ENCODE measurements at places on chromosomes 2 and 18.

DNA sequence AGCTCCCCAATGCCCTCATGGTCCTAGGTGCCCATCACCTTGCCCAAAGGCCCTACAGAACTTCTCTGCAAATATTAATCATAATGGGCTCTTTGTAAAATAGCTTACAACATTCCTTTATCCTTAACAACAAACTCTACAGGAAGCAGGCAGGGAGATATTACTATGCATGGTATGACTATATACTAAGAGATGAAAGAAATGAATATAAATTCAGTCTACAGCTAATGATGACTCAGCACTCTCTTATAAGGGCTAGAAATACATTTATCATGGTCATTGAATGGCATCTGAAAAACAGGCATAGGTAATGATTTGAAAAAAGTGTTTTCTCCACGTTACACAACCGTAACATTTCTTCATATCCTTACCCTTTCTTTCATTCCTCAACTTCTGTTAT is 254.8 kb upstream of the DSEL start:
- DNase-seq: no peak

GRCh38 chr2:4356109-4356508 is 652.7 kb downstream of the DCDC2C start:
- DNase-seq: no peak

GRCh38 chr2:165508927-165509326 is 39.4 kb downstream of the CSRNP3 start:
- no peak for DNase-seq

- DNase-seq: no peak
Observed at GRCh38 chr2:231717281-231718171, 9.2 kb downstream of the PTMA start.

DNA sequence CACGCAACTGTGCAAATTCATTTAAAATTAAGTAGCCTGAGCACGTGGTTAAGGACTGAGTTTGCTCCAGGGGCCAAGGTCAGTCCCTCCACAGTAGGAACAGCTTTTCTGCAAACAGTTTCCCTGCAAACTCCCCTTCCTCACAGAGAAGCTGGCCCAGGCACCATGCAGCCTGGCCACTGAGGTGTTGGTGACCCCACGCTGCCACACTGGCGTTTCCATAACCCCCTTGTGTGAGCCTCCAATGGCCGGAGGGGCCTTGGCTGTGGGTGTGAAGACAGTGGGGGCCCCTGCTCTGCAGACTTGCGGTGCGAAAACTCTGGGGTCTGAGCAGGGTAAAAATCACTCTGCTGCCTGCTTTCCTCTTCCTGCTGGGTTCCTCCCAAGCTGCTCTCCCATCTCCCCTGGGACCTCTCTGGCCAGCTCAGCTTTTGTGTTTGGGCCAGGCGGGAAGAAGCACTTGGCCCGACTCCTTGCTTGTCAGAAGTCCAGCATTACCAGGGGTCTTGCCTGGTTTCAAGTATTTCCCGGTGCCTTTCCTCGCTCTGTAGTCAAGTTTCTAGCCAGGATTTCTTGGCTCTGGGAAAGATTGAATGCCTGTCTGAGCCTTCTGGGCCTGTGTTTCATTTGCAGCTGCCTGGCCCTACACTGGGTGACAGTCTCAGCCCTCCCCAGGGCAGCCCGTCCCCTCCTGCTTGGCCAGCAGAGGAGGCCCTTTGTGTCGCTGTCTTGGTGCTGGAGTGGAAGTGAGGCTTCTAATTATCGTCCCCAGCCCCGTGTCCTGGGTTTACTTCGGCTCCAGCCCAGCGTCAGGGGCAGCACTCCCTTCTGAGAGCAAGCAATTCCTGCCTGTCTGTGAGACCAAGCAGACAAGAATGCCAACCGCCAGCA is 131.4 kb upstream of the SLC1A4 start:
- DNase-seq: no peak

GRCh38 chr2:81389203-81389602 is 1084.7 kb upstream of the LRRTM1 start:
- no peak for DNase-seq

GRCh38 chr2:44895061-44895460 is 46.4 kb upstream of the SIX3 start:
- no peak for DNase-seq

DNA sequence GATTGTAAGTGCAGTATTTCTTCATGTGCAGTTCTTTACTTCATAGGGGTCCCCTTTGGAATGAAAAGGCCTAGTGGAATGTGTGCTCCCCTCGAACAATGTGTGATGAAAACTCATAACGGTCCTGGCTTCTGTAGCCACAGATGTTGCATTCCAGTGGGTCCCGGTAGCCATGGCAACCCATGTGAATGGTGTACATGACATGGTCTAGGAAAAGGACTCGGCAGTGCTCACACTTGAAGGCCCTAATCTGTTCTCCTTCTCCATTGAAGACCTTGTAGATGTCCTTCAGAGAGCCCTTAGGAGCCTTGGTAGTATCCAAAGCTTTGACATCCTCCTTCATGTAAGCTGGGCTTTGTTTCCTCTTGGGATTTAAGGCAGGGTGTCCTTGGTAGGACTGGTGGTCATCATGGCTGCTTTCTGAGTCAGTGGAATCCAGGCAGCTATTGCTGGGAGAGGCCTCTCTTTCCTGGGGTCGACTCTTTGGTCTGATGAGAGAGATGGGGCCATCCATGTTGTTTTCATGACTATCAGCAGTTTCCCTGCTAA is 144.0 kb downstream of the IKZF2 start:
- no peak for DNase-seq

- no peak for DNase-seq
Observed at GRCh38 chr2:164558450-164558849, 62.8 kb downstream of the GRB14 start.

DNA sequence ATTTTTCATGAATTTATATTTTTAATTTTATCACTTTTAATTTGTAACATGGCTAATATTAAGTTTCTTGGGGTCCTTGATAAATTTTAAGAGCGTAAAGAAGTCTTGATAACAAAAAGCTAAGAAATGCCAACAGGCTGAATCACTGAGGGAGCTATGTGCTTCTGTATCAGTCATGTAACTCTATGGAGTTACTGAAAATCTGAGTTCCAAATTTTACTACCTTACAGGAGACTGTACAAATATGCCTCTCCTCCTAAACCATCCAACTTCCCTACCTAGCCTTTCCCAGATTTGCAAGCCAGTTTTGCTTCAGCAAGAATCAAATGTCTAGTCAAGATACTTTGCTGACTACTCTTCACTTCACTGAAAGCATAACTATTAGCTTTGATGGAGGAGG is 35.7 kb downstream of the FEZ2 start:
- DNase-seq: no peak

DNA sequence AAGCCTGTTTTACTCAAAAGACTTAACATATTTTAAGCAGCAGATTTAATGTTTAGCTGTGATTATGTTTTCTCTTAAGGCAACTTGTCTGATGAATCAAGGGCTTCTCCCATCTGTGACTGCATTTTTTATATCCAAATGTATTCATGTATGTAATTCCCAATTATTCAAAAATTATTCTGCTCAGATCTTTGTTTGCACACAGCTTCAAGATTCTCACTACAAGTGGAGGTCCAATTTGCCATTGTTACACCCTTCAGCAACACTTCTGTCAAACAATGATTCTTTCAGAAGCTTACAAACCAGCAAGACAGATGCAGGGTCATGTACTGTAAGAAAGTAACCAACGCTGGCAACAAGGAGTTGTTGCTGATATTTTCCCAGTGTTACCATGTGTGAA is 5.9 kb upstream of the LRPPRC start:
- no peak for DNase-seq

DNA sequence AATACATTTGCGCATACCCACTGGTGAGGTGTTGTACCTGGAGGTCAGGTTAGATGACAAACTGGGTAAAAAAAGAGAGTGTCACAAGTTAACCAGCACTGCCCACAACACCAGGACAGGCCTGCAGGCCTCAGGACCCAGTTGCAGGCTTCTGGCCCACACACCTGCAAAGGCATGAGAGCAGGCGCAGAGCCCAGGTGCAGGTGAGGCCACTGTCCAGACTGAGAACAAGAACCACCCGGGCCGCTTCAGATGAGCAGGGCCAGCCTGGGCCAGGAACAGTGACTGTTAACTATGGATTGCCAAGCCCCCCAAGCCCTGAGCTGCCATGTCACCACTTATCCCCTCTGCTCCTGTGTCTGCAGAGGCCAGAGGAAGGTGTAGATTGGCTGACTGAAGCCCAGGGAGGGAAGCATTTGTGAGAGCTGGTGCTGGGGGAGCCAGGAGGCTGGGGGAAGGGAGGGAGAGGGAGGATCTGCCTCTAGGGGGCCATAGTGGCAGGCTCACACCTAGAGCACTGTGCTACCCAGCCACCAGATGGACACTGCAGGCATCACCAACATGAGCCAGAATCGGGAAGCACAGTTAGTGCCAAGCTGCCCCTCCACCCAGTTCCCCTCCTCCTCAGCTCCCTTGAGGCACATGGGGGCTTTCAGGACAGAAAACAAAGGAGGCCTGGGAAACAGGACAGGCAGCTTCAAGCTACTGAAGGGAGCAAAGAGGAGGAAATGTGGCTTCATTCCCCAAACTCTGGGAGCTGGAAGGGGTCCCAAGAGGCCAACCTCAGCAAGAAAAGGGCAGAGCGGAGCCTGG is 35.4 kb downstream of the SFXN5 start:
- no peak for DNase-seq

GRCh38 chr2:114754907-114755563 is 312.6 kb downstream of the DPP10 start:
- DNase-seq: no peak

- DNase-seq: no peak
Observed at GRCh38 chr2:208356846-208357574, 49.6 kb upstream of the PTH2R start.

GRCh38 chr18:70181015-70181414 is 24.5 kb downstream of the RTTN start:
- no peak for DNase-seq

GRCh38 chr18:10094655-10095054 is 180.8 kb downstream of the VAPA start:
- DNase-seq: no peak

DNA sequence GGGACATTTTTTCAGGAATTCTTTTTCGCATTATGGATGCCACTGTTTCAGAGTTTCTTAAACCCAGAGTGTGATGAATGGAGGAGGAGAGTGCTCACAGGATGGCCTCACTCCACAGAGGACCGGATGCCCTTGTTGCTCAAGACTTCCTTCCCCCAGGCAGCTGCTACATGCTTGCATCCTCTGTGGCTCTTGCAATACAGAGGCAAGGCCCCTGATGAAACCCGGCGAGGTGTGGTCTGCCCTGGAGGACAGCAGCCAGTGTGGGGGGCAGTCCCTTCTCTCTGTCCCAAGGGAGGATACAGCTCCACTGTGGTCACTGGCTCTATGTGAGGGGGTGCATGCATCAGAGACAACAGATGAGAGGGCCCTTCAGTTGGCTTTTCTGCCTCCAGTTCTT is 109.6 kb downstream of the SH3RF3 start:
- no peak for DNase-seq

DNA sequence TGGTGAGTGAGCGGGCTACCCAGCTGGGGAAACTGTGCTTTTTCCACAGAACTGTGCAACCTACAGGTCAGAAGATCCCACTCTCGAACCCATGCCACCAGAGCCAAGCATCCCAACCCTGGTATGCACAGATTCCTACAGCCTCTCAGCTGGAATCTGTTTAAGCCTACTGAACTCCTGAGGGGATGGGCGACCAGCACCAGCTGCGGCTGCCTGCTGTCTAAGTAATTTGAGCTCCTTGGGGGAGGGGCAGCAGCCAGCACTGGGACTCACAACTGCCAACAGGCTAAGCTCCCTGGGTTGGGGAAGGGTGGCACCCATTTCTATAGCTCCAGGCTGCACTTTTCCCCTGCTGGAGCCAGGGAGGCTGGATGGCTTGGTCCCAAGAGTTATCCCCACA is 11.8 kb downstream of the CYP27C1 start:
- DNase-seq: no peak

DNA sequence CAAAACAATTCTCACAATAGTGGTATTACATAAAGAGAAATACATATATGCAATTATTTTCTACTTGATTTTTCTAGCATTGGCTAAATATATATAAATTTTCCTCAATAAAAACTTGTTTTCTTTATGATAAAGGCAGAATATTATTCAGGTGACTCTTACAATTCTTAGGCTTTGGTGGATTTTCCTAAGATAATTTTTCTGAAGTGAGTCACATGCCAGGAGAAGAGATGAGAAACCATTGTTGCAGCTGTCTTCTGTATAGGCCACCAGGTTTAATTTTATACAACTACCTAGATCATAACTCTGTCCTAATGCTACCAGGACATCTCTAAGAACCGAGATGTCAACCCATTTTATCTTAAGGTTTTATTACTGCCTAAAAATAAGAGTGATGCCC is 552.4 kb upstream of the CDH2 start:
- DNase-seq: no peak

DNA sequence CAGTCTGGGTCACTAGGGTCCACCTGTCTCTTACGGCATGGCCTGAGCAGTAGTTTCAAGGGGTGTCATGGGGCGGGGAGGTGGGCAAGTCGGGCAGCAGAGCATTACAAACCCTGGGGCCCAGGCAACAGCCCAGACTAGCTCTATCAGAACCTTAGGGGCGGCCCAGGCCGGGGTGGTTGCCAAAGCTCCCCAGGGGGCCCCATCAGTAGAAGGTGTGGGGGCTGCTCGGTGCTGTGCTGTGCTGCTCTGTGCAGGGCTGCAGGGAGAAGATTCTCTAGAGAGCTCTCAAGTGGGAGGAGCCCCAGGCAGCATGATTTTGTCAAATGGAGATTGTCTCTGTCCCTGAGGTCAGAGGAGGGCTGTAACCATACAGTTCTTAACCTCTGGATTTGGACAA is 36.4 kb upstream of the SLC14A1 start:
- no peak for DNase-seq

DNA sequence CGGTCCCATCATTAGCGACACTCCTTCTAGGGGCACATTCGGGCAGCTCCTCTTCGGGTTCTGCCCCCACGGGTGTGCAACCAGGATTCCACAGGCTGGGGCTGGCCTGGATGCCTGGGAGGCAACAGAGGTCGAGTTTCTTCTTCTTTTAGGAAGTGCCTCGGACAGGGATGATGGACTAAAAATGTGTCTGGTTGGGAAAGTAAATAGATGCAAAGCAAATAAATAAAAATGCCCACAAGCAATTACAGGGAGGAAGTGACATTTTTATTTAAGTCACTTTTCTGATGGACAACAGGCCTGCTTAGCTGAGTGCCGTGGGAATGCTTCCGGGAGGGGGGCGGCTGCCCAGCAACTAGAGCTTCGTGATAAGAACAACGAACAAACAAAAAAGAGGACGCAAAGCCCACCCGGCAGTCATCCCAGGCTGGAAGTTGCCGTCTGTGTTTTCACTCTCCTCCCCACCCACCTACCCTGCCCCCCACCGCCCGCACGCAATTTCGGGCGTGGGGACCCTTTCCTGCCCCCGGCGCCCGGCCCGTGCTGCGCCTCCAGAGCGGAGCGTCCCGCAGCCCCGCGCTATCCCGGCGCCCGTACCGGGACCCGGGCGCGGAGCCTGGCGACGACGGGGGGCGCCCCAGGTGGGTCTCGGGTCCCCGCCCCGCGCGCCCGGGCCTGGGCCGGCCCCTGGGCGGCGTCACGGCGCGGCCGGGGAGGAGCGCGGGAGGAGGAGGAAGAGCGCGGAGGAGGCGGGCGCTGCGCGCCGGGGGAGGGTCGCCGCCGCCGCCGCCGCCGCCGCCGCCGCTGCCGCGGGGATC is 412 bp upstream of the NCK2 start:
- peak; percentile 58 for DNase-seq

GRCh38 chr2:70767699-70768589 is at the start of gene ADD2:
ADD2 (minus strand) TSS chr2:70768200; CDS start chr2:70706408, 61,792 bp downstream.
- DNase-seq: peak; percentile 24

- no peak for DNase-seq
Observed at GRCh38 chr2:154692927-154693326, 5.6 kb upstream of the KCNJ3 start.

Measured in stimulated activated CD8-positive, alpha-beta memory T cell treated with anti-CD3 and anti-CD28 coated beads, Interleukin-4, amount 100 ng/mL, for 24 hours (primary cell).